Kidney glomerular epithelial cell (primary cell): ENCODE measurements at places on chromosomes 2 and 18.

DNA sequence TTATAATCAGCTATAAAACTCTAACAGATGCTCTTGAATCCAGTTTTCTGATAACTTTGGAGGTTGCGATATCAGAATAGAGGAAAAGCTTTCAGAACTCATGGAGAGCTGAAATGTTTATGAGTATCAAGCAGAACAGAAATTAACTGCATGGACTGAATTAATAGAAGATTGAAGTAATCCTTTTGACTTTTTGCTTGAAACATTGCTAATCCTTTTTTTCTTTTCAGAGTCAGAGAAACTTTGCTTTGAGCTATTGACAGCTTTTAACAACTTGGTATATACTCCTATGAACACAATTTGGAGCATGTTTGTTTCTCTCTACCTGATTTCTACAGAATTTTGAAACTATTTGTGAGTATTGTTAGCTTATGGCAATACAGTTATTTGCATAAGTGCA, 1254.8 kb downstream of the LRP1B start:
- DNase-seq: no peak

DNA sequence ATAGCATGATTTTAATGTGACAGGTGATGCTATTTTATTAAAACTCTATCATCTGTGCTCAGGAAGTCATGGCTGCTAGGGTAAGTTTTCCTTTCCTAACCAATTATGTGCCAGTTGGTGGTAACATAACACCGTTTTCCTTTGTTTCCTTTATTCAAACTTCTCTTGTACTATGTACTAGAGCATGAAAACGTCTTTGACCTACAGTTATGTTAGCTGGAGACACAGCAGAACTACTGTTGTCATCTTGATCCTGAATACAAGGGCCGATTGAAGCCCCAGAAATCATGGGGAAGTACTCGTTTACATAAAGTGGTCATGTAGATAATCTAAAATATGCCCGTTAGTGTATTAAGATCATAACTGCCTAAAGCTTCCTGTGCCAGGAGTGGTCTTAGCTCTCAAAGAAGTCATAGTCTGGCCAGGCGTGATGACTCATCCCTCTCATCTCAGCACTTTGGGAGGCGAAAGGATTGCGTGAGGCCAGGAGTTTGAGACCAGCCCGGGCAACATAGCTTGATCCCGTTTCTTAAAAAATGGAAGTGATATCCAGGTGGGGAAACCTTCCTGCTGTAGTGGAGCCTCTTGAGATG, 20.5 kb downstream of the NEDD4L start:
- no peak for DNase-seq

DNA sequence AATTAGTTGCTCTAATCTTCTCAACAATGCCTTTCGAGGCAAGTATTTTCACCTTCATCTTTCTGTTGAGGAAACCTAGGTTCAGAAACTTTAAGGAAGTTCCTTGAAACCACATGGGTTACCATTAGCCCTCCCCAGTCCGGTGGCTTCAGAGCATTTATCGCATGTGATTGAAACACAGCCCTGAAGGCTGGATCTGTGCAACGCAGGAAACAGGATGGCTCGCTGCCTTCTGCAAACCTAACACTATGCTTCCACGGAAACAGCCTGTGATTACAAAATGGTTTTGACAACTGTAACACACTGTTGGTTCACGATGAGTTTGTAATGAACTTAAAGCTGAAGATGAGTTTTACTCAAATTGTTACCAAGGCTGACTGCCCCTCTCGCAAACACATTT, 68.5 kb downstream of the EPB41L3 start:
- DNase-seq: no peak

- DNase-seq: no peak
Measured at GRCh38 chr2:233845301-233846060, 8.9 kb downstream of the HJURP start.

GRCh38 chr18:48514786-48515185, 24.0 kb upstream of the CTIF start:
- no peak for DNase-seq

- peak; percentile 6 for DNase-seq
Measured at GRCh38 chr2:225041851-225042799, at the start of gene DOCK10. DOCK10 (minus strand) TSS chr2:225042468; CDS start chr2:225042374, 94 bp downstream.

DNA sequence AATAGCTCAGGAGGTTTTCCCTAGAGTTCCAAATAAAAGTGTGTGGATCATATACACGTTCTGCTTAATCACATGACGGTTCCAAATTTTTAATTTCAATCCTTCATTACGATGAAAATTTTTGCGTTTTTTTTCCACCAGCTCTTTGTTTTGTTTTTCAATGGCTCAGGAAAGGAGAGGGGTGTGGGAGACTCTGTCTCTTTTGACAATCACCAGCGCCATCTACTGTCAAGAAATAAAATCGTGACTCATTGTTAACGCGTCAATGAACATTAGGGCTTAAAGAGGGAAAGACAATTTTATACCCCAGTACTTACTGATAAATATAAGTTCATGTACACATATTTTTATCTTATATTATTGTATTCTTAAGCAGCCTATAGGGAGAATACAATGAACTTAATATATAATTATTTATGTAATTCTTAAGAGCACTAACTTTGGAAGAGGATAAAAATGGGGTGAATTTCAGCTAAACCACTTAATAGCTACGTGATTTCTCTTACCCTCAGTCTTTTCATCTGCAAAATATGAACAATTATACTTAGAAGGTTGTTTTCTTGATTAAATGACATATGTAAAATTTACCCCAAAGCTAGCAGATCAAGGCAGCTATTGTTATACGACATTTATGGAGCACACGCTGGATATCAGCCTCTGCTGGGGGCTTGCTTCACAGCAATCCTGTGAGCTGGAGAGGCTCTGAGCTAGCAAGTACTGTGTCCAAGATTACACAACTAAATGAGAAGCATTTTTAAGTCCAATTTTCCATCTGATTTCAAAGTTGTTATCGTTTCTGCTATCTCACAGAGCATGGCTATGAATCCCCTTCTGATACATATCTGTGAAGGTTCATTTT, 47.4 kb upstream of the RMDN2 start:
- peak; percentile 74 for DNase-seq

- no peak for DNase-seq
Measured at GRCh38 chr2:218805627-218806026, 23.7 kb downstream of the CYP27A1 start.

DNA sequence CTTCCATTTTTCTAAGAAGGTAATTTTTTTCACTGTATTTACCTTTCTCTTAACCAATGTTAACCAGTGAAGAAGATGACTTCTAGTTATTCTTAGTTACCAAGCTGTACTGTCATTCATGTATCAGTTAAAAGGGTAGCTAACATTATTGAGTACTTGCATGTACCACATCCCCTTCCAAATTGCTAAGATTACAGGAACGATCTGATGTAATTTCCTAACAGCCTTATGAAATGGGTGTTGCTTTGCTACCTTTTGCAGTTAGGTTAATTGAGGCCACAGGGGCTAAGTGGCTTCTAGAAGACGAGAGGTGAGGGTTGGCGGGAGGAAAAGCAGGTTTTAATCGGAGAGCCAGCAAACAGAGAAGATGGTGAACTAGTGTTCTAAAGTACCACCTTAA, 1.8 kb upstream of the SULT6B1 start:
- DNase-seq: no peak

- no peak for DNase-seq
Measured at GRCh38 chr2:232458051-232458660, 2.2 kb downstream of the ALPI start.

GRCh38 chr2:218883491-218884490, 3.1 kb downstream of the WNT10A start:
- DNase-seq: no peak

DNA sequence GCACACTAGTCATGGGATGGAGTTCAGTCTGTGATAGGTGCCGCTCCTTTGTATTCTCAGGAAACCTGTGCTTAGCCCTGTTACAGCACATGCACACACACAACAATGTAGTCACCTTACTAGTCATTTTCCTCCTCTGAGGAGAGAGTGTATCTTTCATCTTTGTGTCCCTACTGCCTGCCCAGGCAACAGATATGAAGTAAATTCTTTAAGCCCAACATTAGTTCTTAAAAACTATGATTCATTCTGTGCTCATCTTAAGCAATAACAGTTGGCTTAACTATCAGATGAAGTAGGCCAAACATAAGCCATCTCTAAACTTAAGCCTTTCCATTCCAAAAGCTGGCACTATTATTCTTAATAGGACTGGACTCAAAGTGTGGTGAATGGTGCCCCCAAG, 186.5 kb downstream of the LNPK start:
- DNase-seq: no peak

DNA sequence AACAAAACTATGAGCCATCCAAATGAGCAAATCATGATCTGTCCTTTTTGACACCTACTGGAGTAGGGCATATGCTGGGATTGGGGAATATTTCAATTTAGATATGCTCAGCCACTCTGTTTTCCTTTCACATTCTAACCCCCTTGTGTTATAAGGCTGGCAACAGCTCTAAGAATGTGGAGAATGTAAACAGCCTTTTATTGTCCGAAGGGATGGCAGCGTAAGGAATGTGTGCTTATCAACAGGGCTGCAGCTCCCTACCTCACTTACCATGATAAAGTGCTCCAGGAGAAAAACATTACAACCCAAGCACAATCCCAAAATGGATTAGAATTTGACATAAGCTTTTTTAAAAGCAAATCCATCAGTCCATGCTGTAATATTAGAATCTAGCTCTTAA, 2.2 kb downstream of the NXPH2 start:
- peak; percentile 87 for DNase-seq

GRCh38 chr2:184037273-184037672, 561.1 kb upstream of the ZNF804A start:
- DNase-seq: no peak

DNA sequence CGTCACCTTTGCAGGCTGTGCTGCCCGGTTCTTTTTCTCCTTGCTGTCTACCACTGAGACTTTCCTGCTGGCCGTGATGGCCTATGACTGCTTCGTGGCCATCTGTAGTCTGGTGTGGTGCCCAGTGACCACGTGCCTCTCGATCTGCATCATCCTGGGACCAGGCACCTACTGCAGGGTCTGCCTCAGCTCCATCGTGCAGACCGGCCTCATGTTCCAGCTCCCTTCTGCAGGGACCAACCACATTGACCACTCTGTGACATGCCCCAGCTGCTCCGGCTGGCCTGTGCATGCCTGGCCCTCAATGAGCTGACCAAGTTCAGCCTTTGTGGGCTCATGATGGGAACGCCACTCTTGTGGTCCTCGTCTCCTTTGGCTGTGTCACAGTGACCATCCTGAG, 26.7 kb downstream of the COPS9 start:
- DNase-seq: no peak

GRCh38 chr18:74745633-74746403, 148.1 kb downstream of the ZNF407 start:
- DNase-seq: peak; percentile 78

GRCh38 chr2:43104763-43105162, 121.6 kb downstream of the ZFP36L2 start:
- no peak for DNase-seq

DNA sequence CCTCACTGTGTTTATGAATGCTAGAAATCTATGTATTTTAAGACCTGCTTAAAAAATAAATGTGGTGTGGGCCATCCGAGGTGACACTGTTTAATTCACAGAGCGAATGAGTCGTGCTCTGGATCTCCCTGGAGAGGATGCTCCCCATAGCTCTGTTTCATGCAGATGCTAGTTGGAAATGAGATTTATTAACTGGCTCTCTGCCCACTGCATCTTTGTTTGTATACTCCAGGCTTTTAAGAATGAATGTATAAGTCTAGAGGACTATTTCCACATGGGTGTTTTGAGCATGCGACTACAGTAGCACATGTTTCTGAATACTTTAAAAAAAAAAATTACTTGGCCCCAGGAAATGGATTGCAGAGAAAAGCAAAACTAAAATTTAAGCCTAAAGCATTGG, 3.9 kb downstream of the MAPRE2 start:
- DNase-seq: no peak

DNA sequence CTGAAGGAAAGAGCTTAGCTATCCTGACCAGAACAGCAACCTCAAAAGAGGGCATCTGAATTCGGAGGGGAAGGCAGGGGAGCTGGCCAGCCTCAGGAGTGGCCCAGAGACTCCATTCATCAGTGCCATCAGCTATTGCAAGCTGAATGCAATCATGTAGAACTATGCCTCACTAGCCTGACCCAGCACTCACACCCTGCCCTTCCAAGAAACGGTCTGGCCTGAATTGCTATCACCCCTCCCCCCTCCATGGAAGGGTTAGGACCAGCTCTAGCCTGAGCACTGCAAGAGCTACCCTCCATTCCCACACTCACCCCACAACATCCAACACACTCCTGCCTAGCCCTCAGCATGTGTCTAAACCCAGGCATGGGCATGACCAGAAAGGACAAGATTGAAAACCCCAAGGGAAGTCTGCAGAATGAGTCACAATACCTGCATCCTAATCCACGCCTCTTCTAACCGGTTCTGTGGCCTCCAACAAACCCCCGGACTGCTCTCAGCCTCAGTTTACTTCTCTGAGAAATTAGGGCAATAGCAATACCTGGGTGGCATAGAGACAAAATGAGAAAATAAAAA, 120.3 kb downstream of the BCL11A start:
- DNase-seq: no peak
